Activated naive CD4-positive, alpha-beta T cell treated with anti-CD3 and anti-CD28 coated beads, Interleukin-2, amount 50 U/mL, for 16 hours (primary cell): ENCODE measurements at places on chromosomes 11 and 22.

- no peak for DNase-seq
Measured at GRCh38 chr11:79371724-79372123, 69.1 kb downstream of the TENM4 start.

- DNase-seq: no peak
Measured at GRCh38 chr22:42630901-42631602, 9.3 kb downstream of the ATP5MGL start.

DNA sequence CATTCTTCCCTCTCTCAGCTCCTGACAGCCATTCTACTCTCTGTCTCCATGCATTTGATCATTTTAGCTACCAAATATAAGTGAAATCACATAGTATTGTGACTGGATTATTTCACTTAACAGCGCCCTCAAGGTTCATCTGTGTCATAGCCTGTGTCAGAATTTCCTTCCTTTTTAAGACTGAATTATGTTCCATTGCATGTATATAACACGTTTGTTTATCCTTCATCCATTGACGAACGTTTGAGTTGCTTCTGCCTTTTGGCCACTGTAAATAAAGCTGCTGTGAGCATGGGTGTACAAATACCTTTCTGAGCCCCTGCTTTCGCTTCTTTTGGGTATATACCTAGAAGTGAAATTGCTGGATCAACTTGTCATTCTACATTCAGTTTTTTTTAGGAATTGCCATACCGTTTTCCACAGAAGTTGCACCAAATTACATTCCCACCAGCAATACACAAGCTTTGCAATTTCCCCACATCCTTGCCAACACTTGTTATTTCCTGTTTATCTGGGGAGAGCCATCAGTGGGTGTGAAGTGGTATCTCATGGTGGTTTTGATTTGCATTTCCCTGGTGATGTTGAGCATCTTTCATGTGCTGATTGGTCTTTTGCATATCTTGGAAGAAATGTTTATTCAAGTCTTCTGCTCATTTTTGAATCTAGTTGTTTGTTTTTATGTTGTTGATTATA lies 17.5 kb downstream of the GLB1L2 start:
- no peak for DNase-seq

DNA sequence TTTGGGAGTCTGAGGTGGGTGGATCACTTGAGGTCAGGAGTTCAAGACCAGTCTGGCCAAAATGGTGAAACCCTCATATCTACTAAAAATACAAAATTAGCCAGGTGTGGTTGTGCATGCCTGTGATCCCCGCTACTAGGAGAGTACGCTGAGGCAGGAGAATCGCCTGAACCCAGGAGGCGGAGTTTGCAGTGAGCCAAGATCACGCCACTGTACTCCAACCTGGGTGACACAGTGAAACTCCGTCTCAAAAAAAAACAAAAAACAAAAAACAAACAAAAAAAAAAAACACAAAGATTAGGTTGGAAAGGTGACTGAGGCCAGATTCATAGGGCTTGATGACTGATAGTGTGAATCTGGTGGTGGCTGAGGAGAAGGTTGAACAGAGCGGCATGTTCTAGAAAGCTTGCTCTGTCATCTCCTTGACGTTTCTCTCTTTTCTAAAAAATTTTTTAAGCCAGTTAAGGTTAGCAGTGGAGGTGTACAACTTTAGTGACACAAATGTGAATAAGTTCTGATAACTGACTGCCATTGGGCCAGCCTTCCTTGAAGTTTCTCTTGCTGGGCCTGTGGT lies 40.9 kb downstream of the TXN2 start:
- DNase-seq: no peak

- DNase-seq: no peak
Measured at GRCh38 chr22:33227791-33228190, 169.6 kb upstream of the SYN3 start.

- DNase-seq: no peak
Measured at GRCh38 chr11:112634995-112635737, 326.1 kb upstream of the NCAM1 start.

DNA sequence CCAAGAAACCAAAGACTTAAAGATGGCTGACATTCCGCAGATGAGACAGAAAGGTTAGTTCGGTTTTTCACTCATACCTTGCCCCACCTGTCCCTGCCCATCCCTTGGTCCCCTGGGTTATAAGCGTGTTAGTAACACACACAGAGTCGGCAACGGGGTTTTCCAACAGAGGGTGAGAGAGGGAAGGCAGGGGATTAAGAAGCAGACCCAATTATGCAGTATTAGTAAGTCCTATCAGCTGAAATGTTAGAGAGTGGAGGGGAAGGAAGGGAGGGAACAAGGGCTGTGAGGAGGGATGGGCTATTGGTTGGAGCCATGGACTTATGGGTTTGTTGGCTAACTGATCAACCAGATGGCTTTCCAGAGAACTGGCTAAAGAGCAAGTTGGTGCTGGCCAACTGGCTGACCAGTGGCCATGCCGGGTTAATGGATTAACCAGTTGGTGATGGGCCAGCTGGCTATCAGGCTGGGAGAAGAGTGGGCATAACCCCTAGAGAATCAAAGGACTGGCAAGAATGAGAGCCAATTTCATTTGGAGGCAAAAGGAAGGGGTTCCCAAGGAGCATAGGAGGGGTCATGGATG lies 45.5 kb downstream of the NRXN2 start:
- no peak for DNase-seq

DNA sequence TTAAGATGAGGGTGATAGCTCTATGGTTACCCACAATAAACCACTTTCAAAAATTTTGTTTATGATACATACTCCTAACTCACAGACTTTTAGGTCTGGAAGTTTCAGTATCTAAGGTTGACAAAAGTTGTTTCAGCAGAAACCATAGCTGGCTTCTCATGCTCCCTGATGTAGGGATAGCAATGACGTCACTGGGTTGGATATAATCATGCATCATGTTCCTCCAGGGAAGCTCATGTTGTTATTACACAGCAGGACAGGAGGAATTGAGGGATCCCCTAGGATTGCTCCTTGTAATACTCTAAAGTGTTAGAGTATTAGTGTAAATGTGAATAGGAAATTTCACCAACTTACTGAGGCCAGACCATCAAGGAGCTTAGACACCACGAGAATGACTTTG lies 23.6 kb downstream of the APOL3 start:
- DNase-seq: no peak

GRCh38 chr22:35380013-35380412 lies 883 bp upstream of the HMOX1 start:
- no peak for DNase-seq

- no peak for DNase-seq
Measured at GRCh38 chr11:122879785-122880184, 2.8 kb upstream of the JHY start.

- no peak for DNase-seq
Measured at GRCh38 chr22:44305888-44306287, 6.9 kb downstream of the SHISAL1 start.

DNA sequence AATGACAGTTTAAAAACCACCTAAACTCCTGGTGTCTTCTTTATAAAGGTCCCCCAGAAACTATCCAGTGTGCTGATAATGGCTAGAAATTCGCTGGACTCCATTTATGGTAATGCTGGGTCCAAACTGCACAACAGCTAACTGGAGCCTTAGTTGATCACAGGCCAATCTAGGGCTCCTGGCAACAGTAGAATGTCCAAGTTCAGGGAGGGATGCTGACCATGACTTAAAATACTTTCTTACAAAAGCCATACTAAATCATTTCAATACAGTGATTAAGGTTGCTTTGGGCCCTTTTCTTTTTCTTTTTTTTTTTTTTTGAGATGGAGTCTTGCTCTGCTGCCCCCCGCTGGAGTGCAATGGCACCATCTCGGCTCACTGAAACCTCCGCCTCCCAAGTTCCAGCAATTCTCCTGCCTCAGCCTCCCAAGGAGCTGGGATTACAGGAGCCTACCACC lies 14.5 kb upstream of the GAB2 start:
- peak; percentile 12 for DNase-seq

DNA sequence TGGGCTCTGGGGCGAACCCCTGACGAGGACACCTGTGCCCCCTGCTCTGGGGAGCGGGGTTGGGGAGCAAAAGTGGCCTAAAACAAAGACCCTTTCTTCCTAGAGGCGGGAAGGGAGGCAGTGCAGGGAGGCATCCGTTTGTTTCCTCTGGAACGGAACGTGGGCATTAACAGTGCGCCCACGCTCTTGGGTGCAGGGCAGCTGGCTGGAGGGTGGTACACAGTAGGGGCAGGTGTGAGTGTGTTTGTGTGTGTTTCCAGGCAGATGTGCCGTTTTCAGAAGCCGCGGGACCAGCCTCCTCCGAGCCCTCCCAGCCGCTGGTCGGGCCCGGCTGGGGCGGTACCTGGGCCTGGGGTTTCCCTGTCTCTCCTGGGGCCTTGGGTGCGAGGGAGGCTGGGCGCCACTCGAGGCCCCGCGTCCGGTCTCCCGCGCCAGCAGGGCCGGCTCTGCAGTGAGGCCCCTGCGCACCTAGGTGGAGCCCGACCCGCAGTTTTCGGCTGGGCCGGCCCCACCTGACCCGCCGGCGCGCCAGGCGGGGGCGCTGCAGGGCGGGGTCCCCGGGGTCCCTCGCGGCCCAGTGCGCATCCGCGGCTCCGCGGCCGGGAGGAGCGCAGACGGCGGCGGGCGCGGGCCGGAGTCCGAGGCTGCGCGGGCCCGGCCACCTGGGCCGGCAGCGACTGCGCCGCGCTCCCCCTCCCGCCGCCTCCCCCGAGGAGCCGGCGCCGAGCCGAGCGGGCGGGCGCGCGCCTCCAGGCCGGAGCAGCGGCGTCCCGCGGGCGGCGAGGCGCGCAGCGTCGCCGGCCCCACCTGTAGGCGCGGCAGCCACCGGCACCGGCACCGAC lies 1252.7 kb downstream of the BRD1 start:
- DNase-seq: no peak

GRCh38 chr22:23431337-23432072 lies 148.6 kb downstream of the IGLL1 start:
- DNase-seq: no peak

- DNase-seq: no peak
Measured at GRCh38 chr11:48101958-48102357, 114.7 kb upstream of the OR4B1 start.

GRCh38 chr11:67195971-67196456 lies 70.3 kb upstream of the GRK2 start:
- no peak for DNase-seq

GRCh38 chr22:39185601-39186012 lies 33.1 kb upstream of the CBX7 start:
- no peak for DNase-seq

- DNase-seq: no peak
Measured at GRCh38 chr11:11494348-11494747, 127.5 kb downstream of the GALNT18 start.

DNA sequence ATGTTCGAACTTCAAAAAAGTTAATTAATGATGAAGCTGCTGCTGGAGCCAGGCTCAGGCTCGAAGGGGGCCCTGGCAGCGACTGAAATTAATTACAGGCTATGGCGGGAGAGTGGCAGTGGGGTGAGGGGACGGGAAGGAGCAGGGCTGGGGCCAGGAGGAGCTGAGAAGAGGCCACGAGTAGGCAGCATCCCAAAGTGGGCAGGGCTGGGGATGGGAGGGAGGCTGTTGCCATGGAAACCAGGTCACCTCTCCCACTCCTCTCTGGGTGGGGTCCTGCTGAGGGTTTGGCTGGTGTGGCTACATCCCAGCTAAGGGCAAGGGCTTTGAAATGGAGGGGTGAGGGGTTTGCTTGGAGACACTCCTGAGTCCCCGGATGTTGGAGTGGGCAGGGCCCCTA lies 23.9 kb downstream of the CACNA1I start:
- DNase-seq: no peak

- no peak for DNase-seq
Measured at GRCh38 chr11:112785719-112786118, 175.5 kb upstream of the NCAM1 start.

- DNase-seq: no peak
Measured at GRCh38 chr11:134519390-134519750, 107.3 kb upstream of the B3GAT1 start.
